ENCODE measurements at places on chromosomes 16 and 17.

DNA sequence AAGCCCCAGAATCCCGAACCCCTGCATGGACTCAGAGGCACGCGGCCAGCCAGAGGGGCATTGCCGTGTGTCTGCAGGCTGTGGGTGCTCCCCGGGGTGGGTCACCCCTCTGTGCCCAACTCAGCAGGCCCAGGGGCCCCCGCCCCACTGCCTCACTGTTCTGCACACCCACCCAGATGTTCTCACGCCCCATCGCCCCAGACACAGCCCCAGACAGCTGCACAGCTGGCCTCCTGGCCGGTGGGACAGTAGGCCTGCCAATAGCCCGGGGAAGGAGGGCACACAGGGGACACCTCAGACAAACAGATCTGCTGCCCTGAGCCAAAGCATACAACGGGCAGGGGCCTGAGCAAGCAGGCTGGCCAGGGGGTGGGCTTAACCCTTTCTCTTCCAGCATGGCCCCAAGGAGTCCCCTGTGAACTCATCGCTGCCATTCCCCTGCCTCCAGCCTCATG, 27.6 kb upstream of the NXPH3 start:
- DNase-seq: no peak

GRCh38 chr17:11406716-11407115, 165.7 kb downstream of the SHISA6 start:
- DNase-seq: no peak

DNA sequence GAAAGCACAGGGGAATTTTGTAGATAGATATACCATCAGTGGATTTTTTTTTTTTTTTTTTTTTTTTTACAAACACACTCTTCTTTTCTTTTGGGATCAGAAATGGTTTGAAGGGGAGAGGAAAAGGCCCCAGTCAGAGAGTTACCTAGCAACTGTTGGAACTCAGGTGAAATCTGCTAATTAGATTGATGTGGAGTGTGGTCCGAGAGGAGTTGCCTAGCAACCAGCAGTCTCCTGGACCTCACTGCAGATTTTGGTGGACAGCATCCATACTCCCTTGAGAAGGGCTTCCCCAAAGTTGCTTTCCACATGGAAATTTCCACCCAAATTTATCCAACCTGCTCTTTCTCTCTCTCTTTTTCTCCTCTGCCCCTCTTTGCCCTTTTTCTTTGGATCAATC, 165.4 kb downstream of the UTP18 start:
- no peak for DNase-seq

GRCh38 chr17:48791128-48792032, 25.6 kb downstream of the TTLL6 start:
- peak; percentile 26 for DNase-seq

DNA sequence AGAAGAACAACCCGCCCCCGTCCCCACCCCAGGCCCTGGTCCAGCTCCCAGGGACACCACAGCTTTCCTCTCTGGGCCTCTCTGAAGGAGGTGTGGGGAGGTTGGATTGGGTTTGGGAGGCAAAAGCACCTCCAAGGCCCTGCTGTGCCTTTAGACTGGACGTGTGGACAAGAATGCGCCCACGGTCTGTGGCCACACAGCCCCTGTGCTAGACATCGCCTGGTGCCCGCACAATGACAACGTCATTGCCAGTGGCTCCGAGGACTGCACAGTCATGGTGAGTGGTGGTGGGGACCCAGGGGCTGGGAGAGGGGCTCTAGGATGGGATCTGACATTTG, 3.0 kb downstream of the CORO1A start:
- DNase-seq: no peak

- DNase-seq: peak; percentile 60
Measured at GRCh38 chr16:10514369-10515055, 65.9 kb downstream of the EMP2 start.

DNA sequence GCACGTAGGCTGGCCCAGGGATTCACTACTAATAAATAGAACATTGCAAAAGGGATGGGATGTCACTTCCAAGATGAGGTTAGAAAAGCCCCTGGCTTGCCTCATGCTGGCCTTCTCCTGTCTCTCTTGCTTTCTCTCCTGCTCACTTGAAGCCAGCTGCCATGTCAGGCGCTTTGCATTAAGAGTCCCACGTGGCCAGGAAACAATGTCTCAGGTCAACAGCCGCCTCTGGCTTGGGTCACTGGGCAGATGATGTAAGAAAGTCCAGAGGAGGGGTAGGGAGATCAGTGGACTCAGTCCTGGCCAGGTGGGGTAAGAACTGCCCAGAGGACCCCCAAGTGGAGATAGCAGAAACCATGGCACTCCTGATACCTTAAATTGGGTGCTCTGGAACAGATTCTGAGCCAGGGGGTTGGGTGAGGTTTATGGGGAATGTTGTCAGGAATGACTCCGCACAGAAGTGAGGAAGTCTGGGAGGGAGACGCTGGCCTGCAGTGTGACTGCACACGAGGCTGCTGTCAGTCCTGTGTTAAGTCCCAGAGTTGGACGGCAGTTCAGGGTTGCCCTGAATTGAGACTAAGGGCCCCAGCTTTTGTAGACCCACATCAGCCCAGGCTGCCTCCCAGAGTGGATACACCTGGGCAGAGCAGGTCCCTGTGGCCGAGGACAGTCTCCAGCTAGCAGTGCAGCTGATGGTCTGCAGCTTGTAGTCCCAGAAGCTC, 17.7 kb downstream of the C16orf82 start:
- DNase-seq: no peak

DNA sequence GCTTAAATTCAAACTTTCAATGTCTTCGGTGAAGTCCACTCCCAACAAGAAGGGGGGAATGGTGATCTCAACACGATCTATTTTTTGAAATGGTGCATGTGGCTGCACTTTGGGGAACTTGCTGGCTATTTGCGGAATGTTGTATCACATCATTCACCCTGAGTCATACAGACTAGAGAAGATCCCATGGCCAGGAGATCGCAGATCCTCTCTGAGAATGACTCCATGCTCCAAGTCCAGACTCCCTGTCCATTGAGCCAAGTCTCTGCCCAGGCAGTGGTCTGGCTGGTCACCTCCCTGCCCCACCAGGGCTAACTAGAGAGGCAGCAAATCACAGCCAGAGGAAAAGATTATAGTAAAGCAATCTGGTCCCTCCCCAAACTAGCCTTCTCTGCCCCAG, 120.6 kb downstream of the XYLT1 start:
- DNase-seq: no peak

DNA sequence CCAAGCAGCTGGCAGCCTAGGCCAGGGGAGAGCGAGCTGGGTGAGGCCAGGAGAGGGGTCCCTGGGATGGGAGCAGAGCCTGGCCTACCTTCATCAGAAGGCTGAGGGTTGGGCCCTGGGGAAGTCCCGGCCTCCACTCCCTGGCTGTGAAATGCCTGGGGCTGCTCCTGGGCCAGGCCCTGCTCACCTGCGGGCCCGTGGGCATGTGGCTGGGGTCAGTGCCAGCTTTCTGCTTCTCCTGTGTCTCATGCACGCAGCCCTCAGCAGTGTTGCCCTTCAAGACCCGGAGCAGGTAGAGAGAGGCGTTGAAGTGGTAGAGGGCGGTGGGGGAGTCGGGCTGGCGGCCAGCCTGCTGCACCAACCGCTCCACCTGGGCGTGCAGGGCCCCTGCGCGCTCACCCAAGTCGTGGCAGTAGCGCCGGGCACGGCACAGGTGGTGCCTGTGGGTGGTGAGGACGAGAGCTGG, 12.4 kb downstream of the MYBBP1A start:
- no peak for DNase-seq

- DNase-seq: no peak
Measured at GRCh38 chr17:47265983-47266541, 12.4 kb downstream of the ITGB3 start.

DNA sequence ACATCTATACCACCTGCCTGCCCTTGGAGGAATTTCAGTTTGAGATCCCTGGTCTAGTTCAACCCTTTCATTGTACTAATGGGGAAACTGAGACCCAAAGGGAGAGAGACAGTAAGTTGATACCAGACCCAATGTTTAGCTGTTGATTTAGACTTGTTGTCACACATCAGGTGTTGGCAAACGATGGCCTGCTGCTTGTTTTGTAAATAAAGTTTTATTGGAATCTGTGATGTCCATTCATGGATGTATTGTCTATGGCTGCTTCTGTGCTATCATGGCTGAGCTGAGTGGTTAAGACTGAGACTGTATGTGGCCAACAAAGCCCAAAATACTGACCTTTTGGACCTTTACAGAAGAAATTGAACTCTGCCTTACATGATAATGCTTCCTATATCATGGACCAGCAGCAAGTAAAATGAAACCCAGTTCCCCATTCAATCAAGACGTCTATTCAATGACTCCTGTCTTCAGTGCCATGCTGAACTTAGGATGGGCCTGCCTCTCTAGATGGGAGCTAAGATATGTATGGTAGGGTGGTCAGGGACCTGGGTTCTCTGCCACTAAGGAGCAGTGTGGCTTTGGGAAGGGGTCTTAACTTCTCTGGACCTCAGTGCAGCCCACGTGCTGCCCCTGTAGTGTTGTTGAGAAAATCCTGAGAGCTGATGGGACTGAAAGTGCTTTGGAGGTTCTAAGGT, 111.0 kb downstream of the IRX5 start:
- DNase-seq: no peak

GRCh38 chr16:80040413-80040812, 439.9 kb upstream of the MAF start:
- DNase-seq: no peak

DNA sequence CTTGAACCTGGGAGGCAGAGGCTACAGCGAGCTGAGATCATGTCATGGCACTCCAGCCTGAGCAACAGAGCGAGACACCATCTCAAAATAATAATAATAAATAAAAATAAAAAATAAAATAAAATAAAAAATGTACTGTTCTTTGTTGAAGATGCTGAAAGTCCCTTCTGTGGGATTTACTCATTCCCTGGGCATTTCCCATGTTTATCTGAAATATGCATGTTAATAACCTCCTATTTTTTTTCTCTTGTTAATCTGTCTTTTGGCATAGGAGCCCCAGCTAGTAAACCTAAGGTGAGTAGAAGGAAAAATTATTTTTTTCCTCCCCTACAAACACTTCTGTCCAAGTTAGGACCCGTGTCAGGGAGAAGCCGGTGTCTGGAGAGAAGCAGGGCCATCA, 34.4 kb downstream of the TMEM92 start:
- DNase-seq: no peak

DNA sequence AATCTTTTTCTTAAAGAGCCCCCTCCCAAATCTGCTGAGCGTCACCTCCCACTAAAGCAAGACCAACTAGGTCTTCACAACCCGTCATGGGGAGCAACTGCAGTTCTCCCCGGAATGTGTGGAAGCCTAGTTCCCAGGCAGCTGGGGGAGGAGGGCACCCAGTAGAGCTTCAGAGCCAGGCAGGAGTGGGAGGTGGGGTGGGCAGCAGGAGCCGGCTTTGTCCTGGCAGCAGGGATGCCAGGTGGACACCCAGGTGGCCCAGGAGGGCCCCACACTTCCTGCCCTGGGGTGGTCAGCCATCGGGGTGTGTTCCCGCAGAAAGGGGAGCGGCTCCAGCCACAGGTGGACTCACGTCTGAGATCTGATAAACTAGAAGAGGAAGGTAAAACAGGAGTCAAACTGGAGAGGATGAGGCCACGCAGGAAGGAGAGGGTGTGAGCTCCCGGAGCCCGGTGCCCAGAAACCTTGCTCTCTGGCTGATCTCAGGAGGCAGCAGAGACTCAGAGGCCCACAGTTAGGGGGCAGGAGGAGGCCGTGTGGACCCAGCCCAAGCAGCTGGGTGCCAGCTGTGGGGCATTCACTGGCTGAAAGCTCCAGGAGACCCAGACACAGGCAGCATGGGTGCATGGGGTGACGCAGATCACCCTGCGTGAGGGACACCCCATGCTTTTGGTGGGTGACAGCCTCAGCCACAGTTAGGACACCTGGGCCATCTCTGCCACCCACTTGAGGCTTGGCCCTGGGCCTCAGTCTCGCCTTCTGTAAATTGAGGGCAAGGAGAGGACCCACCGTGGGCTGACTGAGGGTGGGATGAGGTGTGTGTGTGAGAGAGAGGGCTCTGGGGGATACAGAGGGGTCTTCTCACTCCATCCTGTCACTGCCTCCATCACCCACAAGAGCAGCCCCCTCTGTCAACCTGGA, 260.8 kb upstream of the TNRC6C start:
- DNase-seq: no peak
